Left kidney (tissue), 8 donors: ENCODE measurements at places on chromosomes 5 and 9. TPM values are rescaled to one million over a fixed set of nuclear protein-coding genes. Genes with fewer than 3 reads are reported as not detected.

DNA sequence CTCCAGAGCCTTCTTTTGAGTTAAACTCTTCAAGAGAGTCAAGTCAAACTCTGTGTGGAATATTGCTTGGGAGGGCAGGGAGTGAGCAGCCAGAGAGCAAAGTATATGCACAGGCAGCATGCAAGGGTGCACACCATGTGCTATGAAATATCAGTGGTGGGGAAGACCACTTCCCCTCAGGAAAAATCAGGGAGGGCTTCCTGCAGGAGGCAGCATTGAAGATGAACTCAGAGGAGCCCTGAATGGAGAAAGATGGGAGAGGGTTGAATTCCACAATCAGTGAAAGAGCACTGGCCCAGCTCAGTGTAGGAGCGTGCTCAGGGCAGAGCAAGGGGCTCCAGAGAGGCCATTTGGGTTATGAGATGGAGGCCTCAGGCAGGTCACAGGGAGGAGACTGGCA, 41.9 kb downstream of the CCDC180 start:
- DNase-seq, result no peak

Gene FST
- polyA plus RNA-seq, result 34.1 TPM

Gene LCN1
- polyA plus RNA-seq, result not detected

Gene NOXA1
- polyA plus RNA-seq, result 6.7 TPM

DNA sequence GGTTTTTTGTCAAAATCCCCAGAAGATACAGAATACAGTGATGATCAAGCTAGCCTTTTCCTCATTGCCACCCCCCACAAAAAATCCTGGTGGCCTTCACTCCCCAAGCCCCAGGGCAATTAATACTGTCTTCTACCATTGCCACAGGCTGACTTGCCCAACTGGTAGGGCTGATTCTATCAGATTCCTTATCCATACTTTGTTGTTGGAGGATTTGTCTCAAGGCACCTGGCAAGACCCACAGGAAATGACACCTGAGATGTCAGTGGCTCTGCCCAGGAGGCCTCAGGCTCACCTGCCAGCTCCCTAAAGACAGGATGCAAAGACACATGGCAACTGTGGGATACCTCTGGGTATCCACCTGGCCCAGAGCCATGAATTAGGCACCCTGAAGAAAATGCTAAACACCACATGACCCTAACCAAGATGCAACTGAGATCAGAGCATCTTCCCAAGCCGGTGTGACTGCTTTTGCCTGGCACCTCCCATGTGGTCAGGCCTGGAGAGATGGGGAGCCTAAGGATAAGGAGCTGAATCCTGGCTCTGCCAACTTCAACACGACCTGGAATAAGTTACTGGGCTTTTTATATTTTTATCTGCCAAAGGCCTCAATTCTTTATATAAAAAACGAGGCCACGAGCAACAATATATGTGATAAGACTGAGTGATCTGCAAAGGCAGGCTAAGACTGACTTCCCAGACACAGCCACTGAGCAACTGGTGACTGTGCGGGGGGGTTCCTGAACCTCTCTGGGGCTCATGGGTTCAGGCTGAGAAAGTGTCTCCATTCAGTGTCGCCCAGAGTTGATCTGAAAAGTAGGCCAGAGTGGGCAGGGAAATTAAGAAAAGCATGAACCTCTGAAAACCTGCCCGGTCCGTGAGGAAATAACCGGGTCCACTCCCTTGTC, 944 bp downstream of the ATOX1 start:
- no peak for DNase-seq

Gene ENHO
- 1.4 TPM for polyA plus RNA-seq

- DNase-seq, result no peak
These were observed 75.6 kb downstream of the TLR4 start for GRCh38 chr9:117779760-117780159.

- DNase-seq, result no peak
These were observed 92.4 kb downstream of the FRMD3 start for GRCh38 chr9:83445703-83446265.

- no peak for DNase-seq
These were observed 12.0 kb downstream of the HIGD2A start for GRCh38 chr5:176400382-176401156.

DNA sequence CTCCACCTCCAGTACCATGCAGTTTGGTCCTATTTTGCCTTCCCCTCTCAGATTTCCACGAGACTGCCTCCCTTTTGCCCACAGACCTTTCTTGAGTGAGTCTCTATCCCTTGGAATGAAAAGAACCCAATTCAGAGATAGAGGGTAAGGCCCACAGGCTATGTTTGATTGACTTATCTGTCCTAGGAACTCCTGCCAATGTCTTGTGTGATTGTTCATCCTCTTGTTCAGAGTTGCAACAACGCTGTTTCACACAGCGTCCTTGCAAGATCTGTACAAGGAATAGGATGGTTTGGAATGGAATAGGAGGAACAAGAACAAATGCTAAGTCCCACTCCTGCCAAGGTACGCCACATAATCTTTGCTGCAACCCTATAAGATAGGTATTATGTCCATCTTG, 142.2 kb upstream of the ABCA1 start:
- DNase-seq, result no peak

GRCh38 chr5:109349388-109349787, 60.4 kb downstream of the PJA2 start:
- no peak for DNase-seq

Gene PCDHB9
- polyA plus RNA-seq, result 4.3 TPM

GRCh38 chr5:157708866-157709265, 22.4 kb upstream of the THG1L start:
- no peak for DNase-seq

GRCh38 chr5:127838661-127839060, 135.5 kb downstream of the CCDC192 start:
- DNase-seq, result no peak

DNA sequence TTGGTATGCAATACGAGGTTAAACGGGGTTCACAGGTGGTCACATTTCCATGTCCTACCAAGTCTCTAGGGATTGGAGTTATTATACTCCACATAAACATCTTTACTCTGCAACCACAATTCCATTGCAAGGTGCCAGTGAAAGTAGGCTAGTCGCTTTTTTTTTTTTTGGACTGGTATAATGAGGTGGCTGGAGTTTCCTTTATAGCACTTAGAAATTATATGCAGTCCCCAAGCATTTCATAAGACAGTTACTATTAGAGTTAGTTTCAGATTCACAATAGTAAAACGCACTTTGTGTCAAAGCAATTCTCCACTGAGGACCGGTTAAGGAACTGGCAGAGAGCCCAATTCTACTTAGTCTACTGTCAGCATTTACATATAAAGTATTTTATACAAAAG, 1.4 kb downstream of the MEF2C start:
- DNase-seq, result no peak

Gene GARNL3
- polyA plus RNA-seq, result 19.8 TPM

DNA sequence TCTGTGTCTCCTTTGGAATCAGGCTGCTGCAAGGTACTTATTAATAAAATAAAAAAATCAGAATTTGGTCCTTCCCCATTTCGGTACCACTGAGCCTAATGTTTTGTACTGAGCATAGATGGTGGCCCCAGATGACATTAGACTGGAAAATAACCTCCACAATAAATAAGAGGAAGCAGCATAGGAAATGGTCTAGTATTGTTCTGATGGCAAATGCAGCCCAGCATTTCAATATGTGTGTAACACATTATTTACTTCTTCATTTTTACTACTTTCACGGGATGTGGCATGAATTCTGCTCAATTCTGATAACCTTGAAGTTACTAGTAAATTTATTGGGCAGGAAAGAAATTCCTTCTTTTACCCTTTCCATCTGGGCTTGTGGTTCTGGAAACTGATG, 295.6 kb downstream of the ADGRV1 start:
- DNase-seq, result no peak

Gene CENPP
- polyA plus RNA-seq, result 8.8 TPM

Gene PAEP
- 0.42 TPM for polyA plus RNA-seq

DNA sequence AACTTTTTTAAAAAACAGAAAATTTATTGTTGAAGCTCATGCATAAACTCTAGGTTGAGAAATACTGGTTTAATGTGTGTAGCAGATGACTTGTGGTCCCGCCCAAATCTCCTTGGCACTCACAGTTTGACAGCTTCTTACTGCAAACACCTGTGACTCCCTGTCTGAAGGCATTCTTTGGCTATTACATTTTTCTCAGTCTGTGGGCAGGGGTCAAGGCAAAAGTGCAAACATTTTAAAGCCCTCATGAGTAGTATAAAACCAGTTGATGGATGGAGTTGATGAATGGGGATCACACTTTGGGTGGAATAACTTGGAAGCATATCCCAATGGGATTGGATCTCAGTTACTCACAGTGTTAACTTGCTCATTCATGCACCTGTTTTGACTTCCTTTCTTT, 1007.0 kb upstream of the NUDT12 start:
- DNase-seq, result no peak

Gene HAVCR2
- 18.2 TPM for polyA plus RNA-seq

GRCh38 chr5:573206-573605, 38.9 kb upstream of the CEP72 start:
- DNase-seq, result no peak

GRCh38 chr5:33834334-33834733, 57.5 kb downstream of the ADAMTS12 start:
- no peak for DNase-seq
